ENCODE measurements at places on chromosomes 12 and 14.

GRCh38 chr12:38713294-38713693 is 192.1 kb downstream of the CPNE8 start:
- no peaks in the 10 kb centered on the region for H3K4me1 ChIP-seq
- DNase-seq, result no peak
- H3K27ac ChIP-seq, result no peak overlapping the region
- H3K27me3 ChIP-seq, result no peaks in the 10 kb centered on the region
- no peaks in the 10 kb centered on the region for H3K36me3 ChIP-seq
- H3K4me3 ChIP-seq, result no peak overlapping the region

DNA sequence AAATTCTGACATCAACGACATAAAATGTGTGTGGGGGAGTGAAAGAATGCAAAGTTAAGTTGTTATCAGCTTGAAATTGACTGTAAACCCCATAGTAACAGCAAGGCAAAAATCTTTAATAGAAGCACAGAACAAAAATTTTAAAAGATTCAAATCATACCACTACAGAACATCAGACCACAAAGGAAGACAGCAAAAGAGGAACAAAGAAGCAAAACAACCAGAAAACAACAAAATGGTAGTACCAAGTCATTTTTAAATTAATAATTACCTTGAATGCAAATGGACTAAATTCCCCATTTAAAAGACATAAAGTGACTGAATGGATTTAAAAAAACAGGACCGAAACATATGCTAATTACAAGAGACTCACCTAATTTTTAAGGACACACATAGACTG is 31.3 kb downstream of the A2M start:
- no peaks in the 10 kb centered on the region for H3K27me3 ChIP-seq
- no peak overlapping the region for H3K4me3 ChIP-seq
- no peaks in the 10 kb centered on the region for H3K4me1 ChIP-seq
- H3K27ac ChIP-seq, result no peak overlapping the region
- peaks cover 11% of the 10 kb centered on the region for H3K36me3 ChIP-seq

DNA sequence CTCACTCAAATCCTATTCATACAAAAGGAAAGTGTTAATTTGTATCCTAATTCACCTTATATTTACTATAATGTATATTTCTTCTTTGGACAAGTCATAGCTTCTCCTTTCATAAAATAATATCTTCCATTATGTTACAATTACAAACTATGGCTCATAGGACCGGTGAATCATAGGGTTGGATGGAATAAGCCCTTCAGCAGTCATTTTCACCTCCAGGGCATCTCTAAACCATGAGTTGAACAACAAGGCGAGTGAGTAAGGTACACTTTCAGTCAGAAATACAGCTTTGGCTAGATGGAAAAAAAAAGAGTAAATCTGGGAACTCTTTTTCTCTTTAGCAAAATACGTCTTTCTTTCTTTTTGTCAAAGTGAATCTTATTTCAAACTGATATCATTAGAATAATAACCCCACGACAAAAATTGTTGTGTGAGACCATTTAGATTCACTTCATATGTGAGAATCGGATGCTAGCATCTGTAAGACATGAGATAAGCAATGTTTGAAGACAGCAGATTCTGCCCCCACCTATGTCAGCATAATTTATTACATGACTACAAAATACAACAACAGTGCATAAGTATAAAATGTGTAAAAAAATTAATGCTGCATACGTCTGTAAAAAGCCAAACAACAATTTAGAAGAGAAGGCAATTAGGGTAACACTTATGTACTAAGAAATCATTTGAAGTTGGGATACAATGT is 184.4 kb upstream of the SLC38A2 start:
- no peak overlapping the region for H3K27ac ChIP-seq
- no peaks in the 10 kb centered on the region for H3K27me3 ChIP-seq
- DNase-seq, result no peak
- H3K4me3 ChIP-seq, result no peak overlapping the region
- peaks cover 41% of the 10 kb centered on the region for H3K4me1 ChIP-seq

DNA sequence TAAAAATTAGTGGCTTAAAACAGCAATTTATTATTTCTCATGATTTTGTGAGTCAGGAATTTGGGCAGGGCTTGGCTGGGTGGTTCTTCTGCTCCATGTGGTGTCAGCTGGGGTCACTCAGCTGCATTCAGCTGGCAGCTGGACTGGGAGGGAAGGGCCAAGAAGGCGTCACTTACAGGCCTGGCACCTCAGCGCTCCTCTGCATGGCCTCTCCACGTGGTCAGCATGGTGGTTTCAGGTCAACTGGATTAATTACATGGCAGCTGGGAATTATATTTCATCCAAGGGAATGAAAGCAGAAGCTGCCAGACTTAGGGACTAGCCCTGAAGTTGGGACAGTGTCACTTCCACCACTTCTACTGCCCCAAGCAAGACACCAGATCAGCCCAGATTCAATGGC is 27.5 kb upstream of the IRF2BPL start:
- peaks cover 23% of the 10 kb centered on the region for H3K4me1 ChIP-seq
- H3K36me3 ChIP-seq, result no peaks in the 10 kb centered on the region
- no peak overlapping the region for H3K4me3 ChIP-seq
- H3K27me3 ChIP-seq, result no peaks in the 10 kb centered on the region
- no peak overlapping the region for H3K27ac ChIP-seq
